ENCODE measurements at places on chromosomes 6 and 20.
A peak's percentile ranks its signal among the peaks of the same experiment; 100 is the strongest.

DNA sequence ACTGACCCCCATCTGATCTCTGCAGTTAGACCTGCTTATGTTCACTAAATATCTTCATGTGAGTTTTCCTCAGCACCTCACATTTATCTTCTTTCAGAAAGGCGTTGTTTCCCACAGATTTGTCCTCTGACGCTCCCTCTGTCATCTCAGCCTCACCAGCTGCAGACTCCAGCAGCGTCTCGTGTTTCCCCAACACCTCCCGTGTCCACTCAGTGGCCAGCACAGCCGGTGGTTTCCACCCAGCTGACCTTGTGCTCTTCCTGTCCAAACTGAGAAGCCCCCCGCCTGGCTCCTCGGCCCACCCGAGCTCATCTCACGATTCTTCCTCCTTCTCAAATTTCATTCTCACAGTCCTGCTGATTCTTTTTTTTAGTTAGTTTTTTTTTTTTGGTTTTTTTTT, 12.5 kb downstream of the ERMARD start:
- DNase-seq = no peak

DNA sequence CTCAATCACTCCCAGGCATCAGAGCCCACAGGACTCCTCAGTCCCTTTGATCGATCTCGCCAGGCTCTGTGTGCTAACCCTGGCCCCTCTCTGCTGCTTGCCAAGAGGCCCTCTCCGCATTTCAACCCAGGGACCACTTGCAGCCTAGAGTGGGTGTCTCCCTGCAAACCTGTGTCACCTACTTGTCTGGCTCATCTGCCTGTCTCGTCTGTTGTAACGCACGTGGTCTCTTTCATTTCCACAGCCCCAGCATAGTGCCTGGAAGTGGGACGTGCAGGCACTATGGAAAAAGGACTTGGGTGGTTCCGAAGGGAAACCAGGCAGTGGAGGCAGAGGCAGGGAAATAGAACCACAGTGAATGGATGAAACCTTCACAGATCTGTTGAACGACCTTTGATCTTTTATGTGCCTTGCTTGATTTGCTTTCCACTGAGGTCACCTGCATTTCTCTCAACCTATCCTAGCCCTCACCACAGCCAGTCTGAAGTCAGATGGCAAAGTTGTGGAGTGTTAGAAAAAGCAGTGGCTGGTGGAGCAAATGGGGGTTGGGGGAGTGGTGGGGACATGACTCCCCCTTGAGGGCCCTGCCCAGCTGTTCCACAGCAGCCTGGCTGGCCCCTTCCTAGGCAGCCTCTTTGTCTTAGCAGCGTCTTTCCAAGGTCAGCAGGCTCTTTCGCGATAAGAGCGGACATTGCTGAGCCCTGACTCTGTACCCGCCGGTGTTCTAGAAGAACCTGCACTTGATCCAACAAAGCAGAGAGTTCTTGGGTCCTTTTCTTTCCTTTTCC, 55.8 kb upstream of the TAGAP start:
- DNase-seq = no peak

- DNase-seq = no peak
These were observed 482.7 kb upstream of the JARID2 start for GRCh38 chr6:14763139-14763538.

GRCh38 chr20:51076786-51077685, 54.1 kb upstream of the KCNG1 start:
- no peak for DNase-seq

- peak; percentile 42 for DNase-seq
These were observed 38.9 kb upstream of the THBS2 start for GRCh38 chr6:169292338-169293124.

DNA sequence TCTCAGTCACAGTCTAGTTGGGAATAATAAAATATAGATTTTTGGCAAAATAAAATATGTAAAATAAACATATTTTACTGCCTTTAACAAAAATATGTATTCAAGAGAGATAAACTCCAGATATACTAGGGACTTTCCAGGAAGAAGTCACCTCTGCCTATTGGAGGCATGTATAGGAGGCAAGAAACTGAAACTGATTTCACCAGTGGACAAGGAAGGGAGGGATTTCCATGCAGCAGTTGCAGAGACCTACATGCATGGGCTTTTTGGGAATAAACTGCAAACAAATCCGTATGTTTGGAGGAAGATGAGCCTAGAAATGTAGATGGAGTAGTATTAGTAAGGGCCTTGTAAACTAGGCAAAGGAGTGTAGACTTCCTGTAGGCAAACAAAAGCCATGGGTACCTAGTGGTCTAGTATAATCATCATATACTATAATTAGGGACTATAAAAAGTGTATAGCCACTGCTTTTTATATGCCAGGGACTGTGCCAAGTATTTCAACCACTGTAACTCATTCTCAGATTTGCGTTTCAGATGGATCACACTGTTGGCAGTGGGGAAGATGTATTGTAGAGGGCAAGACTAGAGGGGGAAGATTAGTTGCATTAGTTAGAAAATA, 38.9 kb downstream of the CD109 start:
- DNase-seq = no peak

DNA sequence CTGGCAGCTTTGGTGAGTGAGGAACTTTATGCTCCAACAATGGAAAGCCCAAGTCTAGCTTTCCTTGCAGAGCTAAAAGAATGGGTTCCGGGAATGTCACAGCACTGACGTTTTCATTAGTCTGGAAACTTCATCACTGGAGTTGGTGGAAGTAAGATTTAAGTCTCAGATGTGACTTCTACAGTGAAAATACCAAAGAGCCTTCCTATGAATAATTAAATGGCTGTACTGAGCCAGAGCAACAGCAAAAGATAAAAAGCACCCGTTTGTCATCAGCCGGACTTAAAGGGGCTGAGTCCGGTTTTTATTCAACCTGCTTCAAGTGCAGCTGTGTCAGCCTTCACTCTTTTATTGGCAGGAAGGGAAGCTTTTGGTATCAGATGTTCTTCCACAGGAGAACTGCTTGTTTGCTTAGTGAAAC, 46.5 kb upstream of the SHLD1 start:
- no peak for DNase-seq
